Stimulated activated CD4-positive, alpha-beta T cell treated with anti-CD3 and anti-CD28 coated beads, Interleukin-4, amount 100 ng/mL, for 1 hour (primary cell): ENCODE measurements at places on chromosomes 12 and 14.

DNA sequence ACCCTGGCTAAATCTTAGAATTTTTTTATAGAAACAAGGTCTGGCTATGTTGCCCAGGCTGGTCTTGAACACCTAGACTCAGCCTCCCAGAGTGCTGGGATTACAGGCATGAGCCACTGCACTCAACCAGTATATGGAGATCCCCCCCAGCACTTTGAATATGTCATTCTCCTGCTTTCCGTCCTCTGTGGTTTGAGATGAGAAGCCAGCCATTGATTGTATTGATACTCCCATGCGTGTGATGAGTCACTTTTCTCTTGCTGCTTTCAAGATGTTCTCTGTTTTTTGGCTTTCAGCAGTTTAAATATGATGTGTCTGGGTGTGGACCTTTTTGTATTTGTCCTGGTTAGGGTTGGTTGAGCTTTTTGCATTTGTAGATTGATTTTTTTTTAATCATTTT lies 75.2 kb upstream of the DNM1L start:
- no peak for DNase-seq

DNA sequence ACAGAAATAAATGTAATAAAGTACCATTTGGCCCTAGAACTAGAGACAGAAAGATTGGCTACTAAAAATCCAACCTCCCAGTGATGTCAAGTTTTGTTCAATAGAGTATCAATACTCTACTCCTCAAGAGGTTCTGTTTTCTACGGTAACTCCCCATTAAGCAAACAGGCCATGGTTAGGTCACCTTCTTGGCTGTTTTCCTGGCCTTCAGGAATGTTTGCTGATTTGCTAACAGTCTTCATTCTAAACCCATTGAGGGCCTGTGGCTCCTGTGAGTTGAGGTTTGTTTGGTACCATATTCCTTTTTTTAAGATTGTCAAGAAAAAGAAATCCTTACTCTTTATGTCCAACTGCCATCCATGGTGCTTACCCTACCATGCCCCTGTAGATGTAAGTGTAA lies 1022.0 kb upstream of the TMEM132C start:
- DNase-seq = no peak

GRCh38 chr12:87883806-87884205 lies 145.4 kb downstream of the C12orf50 start:
- DNase-seq = no peak

DNA sequence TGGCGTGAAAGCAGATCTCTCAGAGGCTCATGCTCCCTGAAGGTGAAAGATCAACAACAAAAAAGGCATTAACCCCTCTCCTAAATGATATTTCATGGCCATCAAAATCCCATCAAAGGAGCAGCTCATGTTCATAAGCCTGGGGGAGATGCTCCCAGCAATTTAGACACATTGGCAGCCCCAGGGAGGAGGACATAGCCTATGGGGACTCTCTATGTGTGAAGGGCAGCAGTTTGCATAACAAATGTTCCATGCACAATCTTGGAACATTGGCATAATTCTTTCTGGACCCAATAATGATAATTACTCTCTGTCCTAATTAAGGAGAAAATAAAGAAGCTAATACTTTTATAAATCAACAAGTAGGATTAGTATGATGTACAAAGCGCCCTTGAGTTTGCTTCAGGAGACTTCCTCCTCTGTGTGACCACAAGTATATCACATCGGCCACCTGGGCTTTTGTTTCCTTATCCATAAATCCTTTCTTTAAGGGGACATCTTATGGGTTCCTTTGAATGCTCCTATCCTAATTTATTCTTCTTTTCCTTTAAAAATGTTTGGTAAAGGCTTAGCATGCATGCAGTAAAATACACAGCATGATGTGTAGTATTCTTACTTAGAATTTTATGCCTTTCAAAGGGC lies 161.9 kb upstream of the PLEKHG7 start:
- DNase-seq = no peak

DNA sequence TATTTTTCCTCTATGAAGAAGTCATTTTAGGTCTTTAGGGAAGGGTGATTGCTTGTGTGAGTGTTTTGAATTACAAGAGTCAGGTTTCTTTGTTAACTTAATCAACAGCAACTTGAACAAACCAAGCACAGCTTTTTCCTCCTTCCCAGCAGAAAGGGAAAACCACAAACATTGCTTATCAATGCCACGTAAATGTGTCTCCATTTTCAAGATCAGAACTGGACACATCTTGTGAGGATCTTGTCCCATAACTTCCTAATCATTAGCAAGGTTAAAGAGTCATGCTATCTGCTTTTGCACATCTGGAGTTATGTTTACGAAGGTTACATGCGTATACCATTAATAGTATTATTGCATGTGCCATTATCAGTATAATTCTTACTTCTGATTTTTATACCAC lies 248.0 kb upstream of the FLRT2 start:
- no peak for DNase-seq

- peak; percentile 84 for DNase-seq
Measured at GRCh38 chr12:6914246-6914946, at the start of gene ENO2. TSS of gene ENO2 (plus strand) at chr12:6914580. CDS start at chr12:6915833, 1,253 bp downstream.

DNA sequence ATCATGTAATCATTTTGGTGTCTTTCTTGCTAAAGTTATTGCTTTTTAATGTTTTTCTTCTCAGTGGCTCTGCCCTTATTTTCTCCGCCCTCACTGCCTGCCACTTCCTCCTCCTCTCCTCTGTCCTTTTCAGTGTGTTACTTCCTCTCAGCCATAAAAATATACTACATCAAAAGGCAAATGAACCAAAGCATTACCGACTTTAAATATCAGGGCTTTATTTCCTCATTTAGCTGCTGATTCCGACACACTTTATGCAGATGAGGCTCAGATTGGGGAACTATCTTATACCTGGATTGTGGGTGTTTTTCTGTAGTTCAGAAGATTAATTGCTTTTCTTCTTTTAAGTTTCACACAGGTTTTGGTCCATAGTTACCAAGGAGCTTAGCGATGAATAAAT lies 118.1 kb downstream of the CMAS start:
- DNase-seq = no peak
